ENCODE measurements at places on chromosomes 16 and 17.

DNA sequence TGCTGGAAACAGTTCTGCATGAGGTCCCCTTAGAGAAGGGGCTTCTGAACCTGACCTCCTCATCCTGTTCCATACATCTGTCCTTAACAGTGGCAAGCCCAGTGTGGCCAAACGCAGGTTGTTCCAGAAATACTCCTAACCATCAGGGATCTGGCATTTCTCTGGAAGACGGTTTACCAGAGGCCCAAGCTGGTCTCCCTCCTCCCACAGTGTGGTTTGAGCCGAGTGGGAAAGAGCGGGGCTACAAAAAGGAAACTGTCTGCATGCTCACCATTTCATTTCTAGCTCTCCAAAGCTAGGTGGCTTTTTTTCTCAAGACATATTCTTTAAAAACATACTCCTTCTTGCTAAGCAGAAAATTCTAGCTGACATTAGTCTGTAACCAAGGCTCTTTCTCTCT, 6.0 kb downstream of the MXRA7 start:
- DNase-seq = no peak

DNA sequence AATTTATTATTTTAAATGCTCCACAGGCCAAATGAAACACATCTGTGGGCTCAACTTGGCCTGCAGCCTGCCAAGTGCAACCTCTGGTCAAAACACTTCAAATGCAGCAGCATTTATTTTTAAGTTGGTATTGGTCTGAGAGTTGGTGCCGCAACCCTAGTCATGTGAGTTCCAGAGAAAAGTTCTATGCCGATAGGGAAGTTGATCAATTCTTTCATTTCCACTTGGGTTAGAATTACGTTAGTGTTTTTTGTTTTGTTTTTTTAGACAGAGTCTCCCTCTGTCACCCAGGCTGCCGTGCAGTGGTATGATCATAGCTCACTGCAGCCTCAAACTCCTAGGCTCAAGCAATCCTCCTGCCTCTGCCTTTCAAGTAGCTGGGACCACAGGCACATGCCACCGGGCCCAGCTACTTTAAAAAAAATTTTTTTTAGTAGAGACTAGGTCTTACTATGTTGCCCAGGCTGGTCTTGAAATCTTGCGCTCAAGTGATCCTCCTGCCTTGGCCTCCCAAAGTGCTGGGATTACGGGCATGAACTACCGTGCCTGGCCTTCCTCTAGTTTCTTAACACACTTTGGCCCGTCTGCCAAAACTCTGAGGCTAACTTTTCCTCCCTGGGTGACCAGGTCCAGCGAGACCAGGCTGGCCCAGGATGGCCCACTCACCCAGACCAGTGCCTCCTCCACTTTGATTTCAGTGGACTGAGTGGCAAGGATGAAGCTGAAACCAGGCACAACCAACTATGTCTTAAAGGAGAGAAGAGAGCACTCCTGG, 221.1 kb downstream of the MRTFB start:
- DNase-seq = no peak

DNA sequence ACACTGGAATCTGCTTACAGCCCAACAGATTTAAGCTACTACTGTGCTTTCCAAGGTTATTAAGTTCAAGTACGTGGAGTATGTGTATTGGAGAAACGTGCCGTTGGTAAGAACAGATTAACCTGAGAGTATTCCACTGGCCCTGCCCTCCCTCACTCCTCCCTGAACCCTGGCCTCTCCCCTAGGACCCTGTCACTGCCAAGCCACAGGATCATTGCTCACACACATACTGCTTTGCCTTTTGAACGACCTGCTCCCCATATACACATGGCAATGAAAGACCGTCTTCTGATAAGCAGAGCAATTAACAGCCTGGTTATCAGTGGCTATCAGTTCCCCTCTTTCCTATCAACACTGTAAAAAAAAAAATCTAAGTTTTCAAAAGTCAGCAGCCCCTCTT, 458.9 kb upstream of the DYNLRB2 start:
- DNase-seq = no peak

GRCh38 chr16:16996827-16997226, 473.9 kb downstream of the XYLT1 start:
- DNase-seq = no peak

GRCh38 chr16:20385844-20386832, 18.4 kb downstream of the PDILT start:
- DNase-seq = peak; percentile 5

GRCh38 chr16:57694725-57695679, at the start of gene DRC7:
Gene DRC7 (plus strand): TSS chr16:57694806. CDS start chr16:57697950, 3,144 bp downstream.
- DNase-seq = peak; percentile 52

DNA sequence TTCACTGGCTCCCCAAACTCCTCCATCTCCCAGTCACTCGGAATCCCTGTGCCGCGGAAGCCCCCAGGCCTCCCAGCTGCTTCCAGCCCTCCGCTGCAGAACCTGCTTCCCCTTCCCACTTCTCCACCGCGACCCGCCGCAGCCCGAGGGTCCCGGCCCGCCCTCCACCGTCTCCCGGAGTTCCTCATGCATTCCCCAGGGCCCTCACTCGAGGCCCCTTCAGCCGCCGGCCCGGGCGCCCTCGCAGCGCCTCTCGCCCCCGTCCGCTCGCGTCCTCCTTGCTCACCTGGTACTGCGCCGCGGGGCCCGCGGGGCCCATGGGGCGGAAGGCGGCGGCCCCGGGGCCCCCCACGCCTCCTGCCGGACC, 329 bp downstream of the SMARCD2 start:
- DNase-seq = no peak

DNA sequence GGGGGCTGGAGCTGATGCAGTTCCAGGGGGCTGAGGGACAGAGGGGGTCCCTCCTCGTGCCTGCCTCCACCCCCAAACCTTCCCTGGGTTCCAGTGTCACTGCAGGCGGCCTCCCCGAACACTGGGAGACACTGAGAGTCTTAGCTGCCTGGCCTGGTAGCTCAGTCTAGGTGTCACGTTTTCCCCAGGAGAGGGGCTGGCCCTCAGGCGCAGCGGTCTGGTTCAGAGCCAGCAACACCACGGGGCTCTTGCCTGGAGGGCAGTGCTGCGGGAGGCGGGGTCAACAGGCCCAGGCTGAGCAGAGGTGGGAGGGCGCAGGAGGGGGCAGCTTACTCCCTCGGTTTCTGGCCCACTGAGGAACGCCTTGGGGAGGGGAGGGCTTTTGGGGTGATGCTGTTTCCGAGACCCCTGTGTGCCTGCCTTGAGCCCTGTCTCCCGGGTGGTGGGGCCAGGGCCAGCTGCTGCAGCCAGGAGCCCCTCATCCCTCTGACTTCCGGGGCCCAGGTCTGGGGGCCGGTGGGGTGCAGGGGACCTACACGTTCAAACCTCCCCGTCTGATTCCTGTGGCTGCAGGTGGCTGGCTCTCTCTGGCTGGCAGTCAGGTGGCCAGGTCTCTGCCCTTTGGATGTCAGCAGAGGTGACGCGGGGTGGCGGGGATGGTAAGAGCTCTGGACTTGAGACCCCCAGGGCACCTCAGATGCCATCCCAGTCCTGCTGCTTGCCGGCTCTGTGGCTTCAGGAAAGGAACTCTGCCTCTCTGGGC, 89.3 kb upstream of the GSE1 start:
- no peak for DNase-seq

- no peak for DNase-seq
Measured at GRCh38 chr17:67071595-67071994, 27.2 kb downstream of the CACNG1 start.

DNA sequence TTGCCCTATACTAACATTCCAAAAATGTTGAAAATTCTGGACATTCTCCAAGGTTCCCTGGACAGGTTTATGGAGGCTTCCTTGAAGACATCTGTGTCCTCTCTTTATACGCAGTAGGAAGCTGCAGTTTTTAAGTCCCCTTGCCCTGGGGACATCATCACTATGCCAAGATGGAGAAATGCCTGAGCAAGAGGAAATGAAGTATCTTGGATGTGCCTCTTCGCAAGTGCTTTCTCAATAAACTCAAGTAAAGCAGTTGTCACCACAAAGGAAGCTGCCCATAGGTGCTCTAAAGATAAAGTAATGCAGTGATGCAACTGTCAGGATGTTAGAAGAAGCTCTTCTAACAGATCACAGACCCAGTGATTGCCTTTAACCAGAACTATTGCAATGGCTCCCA, 71.0 kb downstream of the CDYL2 start:
- no peak for DNase-seq

DNA sequence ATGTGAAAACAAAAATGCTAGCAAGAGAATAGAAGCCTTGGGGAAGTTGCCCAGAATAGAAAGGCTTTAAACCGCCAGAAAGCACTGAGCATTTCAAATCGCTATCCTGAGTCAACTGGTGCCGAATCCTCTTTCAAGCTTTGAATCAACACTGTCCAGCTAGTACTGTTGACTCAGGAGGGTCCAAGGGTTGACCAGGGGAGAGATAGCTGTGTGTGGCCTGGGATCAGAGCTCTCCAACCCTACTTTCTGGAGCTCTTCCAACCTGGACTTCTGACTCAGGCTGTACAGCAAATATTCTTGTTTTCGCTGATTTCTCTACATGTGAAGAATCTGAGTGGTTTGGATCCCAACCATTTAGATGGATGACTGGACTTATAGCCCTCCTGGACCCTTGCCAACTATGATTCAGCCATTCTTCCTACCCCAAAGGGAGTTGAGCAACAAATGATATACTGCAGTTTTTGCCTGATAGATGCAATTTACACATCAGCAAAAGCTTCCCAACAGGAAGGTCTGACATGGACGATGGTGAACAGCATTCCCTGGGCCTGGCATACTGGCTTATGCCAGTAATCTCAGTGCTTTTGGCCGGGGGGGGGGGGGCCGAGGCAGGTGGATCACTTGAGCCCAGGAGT, 154.0 kb upstream of the SDK2 start:
- DNase-seq = no peak
